ENCODE measurements at places on chromosomes 16 and 17.

DNA sequence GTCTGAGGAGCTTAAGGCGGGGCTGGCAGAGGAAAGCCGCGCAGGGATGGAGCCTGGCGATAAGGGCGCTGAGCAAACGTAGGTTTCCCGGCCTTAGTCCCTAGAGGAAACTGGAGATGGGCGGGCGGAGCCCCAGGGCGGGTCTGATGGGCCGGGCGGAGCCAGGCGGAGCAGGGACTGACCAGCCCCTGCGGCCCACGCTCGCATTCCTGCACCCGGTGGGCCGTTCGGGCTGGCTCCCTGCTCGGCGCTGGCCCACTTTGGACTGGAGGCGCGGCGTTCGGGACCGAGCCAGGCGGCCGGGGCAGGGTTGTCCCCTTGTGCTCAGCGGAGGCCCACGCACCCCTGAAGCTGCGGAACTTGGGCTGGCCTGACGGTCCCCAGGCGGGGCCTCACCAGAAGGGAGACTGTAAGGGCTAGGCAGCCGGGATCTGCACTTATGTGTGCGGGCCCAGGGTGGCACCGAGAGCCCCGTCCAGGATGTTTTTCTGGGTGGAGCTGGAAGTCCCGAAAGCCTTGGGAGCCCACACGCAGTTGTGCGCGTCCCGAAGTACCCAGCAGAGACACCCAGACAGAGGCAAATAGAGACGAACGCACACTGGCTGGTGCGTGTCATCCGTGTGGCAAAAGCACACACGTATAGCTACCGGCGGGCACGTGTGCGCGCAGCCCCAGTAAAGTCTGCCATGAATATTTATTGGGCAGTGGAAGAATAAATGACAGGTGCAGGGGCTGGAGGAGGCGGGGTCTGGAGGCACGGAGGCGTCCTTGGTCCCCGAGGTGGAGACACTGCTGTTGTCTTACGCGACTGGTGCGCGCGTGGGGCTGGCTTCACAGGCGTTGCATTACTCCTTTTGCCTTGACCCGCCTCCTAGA, 1.4 kb downstream of the PYDC1 start:
- no peak for DNase-seq

DNA sequence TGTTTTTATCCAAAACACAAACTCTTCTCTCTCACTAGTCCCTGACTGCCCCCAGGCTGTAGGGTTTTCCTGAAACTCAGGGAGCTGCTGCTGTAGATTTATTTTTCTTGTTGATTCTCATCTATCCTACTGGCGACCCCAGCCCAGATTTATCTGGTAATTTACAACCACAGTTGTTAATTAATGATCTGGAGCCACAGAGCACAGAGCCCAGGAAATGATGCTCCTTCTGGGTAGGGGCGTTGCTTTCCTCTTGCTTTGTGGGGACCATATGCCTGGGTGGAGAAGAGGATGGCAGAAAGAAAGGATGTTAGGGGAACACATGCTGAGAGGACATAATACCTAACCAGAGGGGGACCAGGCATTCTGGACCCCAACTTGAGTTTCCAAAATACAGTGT, 7.4 kb upstream of the ETV4 start:
- DNase-seq, result no peak

GRCh38 chr16:9612267-9612666, 520.8 kb downstream of the HAPSTR1 start:
- DNase-seq, result no peak

GRCh38 chr17:7575481-7575883, 4.0 kb upstream of the CD68 start:
- no peak for DNase-seq

GRCh38 chr17:82593590-82594087, 54.6 kb downstream of the WDR45B start:
- DNase-seq, result no peak

GRCh38 chr17:10870336-10871050, 32.6 kb upstream of the PIRT start:
- DNase-seq, result no peak

DNA sequence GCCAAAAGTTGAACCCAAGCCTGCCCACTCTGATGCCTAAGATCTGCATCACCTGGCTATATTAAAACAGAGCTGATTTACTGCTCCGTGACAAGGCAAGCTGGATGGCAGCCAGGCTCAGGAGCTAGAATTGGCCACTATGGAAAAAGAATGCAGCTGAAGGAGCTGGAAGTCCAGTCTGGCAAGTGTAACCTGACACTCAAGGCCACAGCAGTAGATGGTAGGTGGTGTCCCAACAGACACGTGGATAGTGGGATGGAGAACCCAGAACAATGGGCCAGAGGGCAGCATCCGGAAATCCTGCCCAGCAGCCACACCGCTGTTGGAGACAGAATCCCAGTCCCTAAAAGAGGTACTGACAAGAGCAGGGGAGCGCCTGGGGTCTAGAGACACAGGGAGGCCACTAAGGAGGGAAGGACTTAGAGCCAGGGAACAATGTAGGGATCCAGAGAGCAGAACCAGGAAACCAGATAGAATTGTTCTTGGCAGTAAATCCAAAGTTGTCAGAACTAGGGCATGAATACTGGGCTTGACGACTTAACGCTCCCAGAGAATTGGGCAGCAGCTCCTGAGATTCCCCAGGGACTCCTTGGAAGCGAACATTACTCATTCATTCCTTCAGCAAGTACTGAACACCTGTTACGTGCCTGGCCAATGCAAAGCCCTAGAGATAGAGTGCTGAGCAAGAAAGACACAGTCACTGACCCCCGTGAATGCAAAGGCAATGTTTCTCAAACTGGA, 85.7 kb downstream of the CDYL2 start:
- DNase-seq, result no peak

GRCh38 chr17:82909322-82909904, 69.6 kb upstream of the ZNF750 start:
- peak; percentile 58 for DNase-seq

DNA sequence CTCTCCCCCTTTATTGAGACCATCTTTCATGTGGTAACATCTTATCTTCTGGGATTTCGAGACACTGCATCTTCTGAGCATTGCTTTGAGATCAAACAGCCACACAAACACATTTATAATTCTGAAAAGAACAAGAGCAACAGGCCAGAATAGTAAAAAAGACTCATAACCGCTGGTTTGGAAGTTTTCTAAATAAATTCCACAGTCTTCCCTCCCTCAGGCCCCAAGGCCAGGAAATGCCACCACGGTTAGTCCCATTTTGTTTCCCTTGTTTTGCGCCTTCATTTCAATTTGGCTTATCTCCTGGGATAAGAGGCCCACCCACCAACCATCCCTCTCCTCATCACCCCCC, 25.3 kb downstream of the LITAF start:
- no peak for DNase-seq

DNA sequence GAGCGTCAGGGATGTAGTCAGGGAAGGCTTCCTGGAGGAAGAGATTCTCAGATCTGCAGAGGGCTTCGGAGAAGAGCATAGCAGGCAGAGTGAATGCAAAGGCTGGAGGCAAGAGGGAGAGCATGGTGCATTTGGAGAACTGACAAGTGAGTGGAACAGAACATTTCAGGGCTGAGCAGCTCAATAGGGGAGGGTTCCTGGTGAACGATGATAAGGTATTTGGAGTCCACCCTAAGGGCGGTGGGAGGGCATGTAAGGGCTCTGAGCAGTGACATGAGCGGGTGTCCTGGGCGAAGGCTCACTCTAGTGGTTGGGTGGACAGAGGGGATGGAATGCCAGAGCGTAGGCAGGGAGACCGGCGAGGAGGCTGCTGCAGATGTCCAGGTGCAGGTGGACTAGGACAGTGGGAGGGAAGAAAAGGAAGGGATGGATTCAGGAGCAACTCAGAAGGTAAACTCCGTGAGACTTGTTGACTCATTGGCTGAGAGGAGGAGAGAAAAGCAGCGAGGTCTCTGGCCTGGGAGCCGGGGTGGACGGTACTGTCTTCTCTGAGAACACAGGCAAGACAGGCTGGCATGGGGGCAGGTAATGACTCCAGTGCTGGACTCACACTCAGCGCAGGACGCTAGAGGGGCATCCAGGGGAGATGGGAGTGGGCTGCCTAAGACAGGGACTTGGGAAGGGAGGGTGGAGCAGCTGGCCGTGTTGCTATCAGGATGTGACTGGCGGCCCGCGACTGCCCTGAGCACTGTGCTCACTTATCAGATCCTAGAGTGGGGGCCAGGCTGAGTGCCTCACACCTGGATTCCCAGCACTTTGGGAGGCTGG, 1.4 kb upstream of the PITPNA start:
- DNase-seq, result no peak

DNA sequence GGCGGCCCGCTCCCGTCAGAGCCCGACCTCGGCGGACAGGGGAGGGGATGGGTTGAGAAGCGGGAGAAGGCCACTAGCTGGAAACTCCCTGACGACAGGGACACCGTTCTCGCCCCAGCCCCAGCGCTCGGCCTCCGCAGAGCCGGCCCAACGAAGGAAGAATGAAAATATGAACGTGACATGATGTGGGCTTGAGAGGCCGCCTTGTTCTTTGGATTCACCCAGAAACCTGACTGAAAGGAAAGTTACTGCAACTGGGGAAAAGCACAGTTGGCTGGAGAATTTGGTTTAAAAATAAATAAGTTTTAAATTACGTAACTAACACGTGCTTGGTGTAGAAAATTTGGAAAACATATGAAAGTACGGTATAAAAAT, 21.1 kb downstream of the NPTX1 start:
- no peak for DNase-seq

- no peak for DNase-seq
These were observed 24.9 kb downstream of the CDRT4 start for GRCh38 chr17:15442311-15443180.

DNA sequence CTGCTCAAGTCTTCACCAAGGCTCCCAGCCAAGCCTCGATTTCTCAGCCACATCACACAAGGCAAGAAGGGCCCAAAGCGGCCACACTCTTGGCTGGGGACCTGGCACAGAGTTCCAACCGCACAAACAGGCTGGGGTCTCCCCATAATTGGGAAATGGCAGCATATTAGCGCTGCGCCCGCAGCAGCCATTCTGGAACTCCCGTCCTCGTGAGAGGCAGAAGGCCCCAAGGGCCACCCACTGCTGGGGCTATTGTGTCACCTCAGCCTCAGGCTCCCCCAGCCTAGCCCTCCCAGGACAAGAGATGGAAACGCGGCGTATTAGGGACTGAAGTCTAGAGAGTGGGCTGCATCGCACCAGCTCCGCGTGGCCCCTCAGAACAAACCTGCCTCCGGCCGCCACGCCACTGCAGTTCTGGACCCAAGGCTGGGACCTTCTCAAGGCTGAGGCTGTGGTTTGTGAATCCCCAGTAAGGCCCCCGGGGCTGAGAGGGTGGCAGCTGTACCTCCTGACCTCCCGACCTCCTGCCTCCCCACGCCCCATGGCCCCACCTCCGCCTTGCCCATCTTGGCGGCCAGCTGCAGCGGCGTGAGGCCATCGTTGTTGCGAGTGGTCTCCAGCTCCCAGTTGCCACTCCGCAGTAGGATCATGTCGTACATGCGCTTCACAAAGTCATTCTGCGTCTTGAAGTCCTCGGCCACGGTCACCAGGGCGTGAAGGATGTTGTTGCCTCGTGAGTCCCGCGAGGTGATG, 25.3 kb downstream of the TRPV3 start:
- no peak for DNase-seq

GRCh38 chr17:73991260-73991659, 212.2 kb upstream of the RPL38 start:
- no peak for DNase-seq

DNA sequence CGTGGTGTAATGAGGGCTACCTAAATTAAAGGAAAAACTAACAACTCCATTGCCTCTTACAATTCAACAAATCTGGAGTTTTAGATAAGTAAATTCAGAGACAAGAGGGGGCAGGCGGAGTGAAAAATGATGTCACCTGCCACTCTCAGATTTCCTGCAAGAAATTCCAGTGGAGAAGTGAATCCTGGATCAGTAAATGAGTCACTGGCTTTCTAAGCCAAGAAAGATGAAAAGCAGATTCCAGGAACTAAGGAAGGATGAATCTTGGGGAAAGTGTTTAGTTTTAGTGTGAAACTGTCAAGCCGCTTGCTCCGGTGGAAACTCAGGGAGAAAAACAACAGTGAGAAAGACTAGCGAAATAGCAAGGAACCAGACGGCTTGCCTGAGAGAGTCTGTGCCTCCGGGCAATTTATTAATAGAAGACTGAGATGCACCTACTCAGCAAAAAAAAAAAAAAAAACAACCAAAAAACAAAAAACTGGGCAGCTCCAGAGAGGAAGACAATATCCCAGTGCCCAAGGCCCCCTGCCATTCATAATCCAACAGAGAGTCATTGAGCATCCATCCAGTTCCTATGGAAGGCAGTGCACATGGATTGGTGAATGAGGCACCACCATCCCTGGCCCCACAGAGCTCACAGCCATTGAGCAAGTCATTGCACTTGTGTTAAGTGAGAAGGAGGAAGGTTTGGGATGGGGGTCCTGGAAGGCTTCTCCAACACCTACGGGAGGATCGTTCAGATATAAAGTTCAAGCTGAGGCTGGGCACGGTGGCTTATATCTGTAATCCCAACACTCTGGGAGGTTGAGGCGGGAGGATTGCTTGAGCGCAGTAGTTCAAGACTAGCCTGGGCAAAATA, 12.1 kb upstream of the RIPOR1 start:
- no peak for DNase-seq

Measured in activated CD8-positive, alpha-beta memory T cell treated with anti-CD3 and anti-CD28 coated beads, Interleukin-2, amount 50 U/mL, for 4 hours (primary cell).